ENCODE measurements at places on chromosomes 11 and 22.

DNA sequence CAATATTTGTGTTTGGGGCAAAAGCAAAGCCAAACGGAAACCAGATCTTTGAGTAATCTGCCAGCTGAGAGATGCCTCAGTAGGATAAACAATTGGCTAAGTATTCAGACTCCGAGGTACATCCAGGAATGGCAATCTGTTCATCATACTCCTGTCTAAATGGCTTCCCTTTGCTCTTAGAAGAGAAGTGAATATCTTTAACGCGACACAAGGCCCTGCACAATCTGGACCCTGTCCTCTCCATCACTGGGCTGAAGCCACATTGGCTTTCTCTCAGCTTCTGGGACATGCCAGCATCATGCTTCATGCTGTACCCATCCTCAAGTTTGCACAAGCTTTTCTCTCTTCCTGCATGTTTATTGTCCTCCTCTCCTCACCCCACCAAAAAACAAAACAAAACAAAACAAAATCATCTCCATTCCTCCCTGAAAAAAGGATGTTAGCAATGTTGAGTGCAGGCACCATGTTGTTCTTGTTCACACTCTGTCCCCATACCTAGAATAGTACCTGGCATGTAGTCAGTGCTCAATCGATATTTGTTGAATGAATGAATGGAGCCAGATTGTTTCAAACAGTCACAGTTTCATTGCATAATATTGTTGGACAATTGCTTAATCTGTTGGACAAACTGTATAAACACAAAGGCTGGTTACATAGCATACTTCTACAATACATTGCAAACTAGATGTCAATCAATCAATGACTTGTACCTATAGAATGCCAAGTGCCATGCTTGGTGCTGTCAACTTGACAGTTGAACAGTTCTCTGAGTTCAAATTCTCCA is 38.2 kb upstream of the SESN3 start:
- no peak for DNase-seq

DNA sequence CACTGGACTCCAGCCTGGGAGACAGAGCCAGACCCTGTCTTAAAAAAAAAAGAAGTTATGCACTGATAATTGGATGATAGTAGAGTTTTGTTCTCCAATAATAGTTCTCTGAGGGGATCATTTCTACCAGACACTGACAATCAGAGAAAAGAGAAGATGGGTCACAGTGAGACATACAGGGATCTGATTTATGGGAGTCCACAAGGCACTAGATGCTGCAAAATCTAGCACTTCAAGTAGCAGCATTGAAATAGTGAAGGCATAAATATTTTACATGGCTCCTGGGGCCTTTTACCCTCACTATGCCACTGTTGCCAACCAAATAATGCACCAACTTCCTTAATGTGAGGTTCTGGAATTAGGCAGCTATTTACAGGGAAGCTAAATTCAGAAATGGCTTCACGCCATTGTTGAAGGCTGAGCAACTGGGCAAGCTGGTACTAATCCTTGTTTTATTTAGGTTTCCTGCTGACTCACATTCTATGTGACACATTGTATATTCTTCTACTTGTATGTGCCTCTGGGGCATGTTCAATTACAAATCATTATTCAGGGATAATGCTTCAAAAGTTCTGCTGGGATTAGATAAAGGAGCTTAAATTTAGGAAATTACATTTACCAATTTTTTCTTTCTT is 38.2 kb upstream of the ABTB2 start:
- no peak for DNase-seq

DNA sequence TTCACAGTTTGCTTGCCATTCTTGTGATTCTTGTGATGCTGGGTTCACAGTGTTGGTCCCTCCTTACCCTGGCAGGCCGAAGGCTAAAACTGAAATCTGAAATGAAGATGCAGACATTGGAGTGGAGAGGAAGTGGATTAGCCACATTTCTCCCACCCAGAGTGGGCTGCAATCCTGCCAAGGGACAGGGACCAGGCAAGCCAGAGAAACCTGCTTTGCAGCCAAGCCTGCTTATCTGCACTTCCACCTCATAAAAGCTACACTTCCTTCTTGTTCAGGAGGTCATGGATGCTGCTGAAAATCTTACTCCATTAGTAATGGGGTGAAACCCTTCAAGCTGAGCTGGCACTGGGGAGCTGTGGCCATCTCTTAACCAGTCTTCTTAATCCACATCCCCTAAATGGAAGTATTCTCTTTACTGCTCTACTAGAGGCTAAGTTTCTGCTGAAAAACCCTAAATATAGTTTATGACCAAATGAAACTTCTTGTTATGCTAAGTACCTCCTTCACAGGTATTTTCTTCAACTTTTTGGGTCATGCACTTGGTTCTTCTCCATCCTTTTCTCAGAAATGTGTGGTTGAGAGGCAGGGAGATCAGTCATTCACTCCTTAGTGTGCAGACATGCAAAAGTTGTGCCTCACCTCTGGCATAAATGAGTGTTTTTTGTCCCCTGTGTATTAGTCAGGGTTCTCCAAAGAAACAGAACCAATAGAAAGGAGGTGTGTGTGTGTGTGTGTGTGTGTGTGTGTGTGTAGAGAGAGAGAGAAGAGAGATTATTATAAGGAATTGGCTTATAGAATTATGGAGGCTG is 133.9 kb upstream of the BMAL1 start:
- DNase-seq: no peak

DNA sequence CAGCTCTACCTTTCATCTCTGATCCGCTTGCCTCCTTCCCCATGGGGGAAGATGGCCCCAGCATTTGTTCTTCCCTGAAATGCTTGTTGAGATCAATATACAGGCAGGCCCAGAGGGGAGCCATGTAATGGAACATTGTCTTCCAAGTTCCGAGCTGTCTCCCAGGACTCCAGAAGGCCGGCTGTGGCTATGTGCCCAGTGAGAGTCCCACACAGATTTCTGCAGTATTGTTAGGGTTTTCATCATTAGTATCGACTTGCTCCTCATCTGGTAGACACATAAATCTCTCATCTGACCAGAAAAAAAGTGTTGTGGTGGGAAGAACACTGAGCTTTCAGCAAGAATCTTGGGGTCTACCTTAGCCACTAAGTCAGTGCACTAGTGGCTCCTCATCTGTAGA is 163.4 kb downstream of the TRIM29 start:
- peak; percentile 39 for DNase-seq
